NCI-H1105 (cell line): ENCODE measurements at places on chromosomes 11 and 22.

DNA sequence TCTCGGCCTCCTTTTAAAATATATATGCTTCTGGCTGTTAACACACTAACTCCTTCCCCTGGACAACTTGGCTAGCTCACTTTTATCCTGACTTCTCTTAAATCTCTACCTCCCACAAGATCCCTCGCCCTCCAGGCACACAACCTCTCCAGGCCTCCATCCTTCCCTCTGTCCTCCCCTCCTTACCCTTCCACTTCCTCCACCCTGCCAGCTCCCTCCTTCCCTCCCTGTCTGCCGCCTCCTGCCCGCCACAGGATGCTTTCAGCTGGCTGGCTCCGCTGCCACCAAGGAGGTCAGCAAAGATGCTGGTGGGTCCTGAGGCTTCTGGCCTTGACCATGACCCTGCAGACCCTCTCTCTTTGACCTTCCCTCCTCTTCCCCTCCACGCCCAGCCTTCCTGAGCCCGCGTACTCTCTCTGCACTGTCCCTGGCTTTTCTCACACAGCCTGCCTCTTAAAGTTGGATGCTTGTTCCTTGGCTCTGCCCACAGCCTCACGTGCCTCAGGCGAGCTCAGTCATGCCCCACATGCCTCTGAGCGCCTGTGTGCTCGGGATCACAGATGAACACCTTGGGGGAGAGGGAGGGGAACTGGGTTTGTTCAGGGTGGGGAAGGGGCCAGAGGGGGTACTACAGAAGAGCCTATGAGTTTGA is 6.7 kb downstream of the NFAM1 start:
- peak; percentile 60 for DNase-seq

DNA sequence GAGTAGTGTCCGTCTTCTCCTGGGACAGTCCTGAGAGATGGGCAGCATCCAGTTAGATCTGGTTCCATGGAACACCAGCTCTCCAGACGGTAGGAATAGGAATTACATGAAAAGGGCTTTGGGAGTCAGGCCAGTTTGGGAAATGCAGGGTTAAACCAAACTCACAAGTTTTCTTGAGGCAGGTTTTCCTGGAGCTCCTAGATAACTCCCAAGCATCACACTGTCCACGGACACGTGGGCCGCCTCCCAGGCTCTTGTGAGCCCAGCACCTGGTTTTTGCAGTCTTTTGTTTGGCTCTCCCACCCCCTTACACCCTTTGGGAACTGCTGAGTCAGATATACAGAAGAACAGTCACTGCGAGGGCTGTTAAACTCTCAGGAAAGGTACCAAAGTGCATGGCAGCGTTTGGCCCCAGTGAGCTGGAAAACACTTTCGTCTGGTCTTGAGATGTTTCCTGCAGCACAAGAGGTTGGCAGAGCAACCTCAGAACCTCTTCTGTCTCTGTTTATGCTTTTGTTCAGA is 90.0 kb downstream of the BCR start:
- no peak for DNase-seq

- DNase-seq: no peak
Observed at GRCh38 chr11:48024635-48025071, 44.3 kb downstream of the PTPRJ start.

- DNase-seq: no peak
Observed at GRCh38 chr11:95950905-95951304, 27.0 kb upstream of the MTMR2 start.

DNA sequence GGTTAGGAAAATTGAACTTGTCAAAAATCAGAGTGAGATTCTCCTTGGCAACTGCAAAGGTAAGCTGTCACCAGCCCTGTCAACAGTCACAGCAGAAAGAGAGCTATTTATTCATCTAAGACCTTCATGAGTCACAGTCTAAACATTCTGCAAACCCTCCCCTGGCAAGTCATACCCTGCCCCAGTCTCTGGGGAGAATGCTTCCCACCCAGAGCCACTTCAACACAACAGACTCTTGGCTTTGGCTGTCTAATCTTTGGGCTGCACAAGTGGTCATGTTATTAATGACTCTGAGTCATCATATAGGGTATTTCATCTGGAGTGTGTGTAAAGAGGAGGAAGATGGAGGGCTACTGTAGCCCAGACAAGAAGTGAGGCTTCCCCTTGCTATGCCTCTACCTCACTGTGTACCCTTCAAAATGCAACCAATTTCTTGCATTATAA is 153.4 kb downstream of the CCDC34 start:
- DNase-seq: peak; percentile 45

DNA sequence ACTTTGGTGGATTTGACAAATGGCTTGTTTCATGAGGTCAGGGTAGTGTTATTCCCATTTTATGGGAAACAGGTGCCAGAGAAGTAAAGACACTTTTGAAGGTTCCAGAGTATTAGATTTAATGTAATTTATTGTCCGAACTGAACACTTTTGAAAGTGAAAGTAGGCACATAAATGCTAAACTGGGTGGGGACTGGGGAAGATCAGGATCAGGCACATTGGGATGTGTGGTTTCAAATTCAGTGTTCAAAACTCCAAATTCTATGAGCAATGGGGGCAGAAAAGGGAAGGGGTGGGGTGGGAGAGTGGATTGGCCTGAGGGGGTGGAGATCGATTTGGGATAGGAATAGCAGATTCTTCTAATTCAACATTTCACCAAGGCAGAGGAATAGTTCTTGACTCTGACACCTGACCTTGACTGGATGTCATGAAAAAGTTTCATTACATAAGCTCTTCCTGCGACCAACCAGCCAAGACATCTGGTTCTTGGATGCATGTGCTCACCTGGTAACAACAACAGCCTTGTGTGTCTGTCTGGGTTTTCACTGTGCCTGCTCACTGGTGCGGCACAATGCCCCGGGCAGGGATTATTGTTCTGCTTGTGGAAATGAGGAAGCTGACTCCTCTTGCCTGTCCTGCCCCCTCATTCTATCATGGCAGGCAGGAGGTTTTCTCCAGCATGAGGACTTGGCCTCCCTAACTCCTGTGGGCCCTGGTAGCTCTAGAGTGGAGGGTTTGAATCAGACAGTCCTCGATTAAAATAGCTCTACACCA is 10.8 kb downstream of the PPFIBP2 start:
- DNase-seq: no peak
